NK-92 treated with Interleukin-12 subunit alpha and Interleukin-12 subunit beta, amount 100 ng/mL, for 24 hours (cell line): ENCODE measurements at places on chromosomes 4 and X.

- no peak for DNase-seq
Measured at GRCh38 chr4:8067274-8067936, 91.2 kb downstream of the ABLIM2 start.

GRCh38 chr4:20678400-20678799, 21.9 kb upstream of the PACRGL start:
- no peak for DNase-seq

DNA sequence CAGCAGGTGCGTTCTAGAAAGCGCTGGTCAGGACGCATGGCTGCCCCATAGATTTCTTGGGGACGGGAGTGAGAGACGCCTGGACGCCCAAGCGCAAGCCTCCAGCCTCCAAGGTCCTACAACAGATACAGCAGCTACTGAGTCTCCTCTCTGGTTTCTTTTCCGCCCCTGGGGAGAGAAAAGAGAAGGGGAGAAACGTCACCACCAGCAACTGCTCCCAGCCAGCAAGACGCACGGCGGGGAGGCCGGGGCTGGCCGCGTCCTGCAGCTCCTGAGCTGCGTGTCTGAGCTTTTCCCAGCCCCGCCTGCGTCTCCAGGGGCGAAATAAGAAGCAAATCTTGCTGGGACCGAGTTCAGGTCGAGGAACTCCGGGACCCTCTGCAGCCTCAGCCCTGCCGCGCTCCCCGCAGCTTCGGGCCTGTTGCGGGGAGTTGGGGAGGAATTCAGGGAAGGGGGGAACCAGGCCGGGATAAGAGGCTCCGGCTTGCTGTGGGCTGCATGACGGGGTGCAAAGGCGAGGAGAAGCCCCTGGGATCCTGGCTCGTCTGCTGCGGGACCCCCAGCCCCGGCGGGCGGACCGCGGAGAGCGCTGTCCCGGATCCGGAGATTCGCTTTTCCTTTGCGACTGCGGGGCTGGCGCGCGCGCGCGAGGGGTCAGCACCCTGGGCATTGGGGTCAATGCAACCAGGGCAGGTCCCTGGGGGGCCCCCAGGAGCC, 6.8 kb upstream of the SHOX start:
- no peak for DNase-seq

- DNase-seq, result no peak
Measured at GRCh38 chr4:11079171-11079570, 349.5 kb downstream of the HS3ST1 start.

DNA sequence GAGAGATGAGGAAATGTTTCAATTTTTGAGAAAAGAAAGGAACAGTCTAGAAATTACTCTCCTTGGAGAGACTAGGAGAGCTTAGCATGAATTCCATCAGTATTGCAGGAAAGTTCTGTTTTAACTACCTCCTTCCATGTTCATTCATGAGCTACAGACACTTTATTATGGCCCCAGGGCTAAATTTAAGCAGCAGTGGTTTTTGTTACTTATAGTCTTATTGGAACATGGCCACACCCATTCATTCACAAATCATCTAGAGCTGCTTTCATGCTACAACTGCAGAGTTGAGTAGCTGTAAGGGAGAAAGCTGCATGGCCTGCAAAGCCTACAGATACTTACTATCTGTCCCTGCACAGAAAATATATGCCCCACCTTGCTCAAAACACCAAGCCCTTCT, 81.7 kb downstream of the SHISA3 start:
- DNase-seq, result no peak

DNA sequence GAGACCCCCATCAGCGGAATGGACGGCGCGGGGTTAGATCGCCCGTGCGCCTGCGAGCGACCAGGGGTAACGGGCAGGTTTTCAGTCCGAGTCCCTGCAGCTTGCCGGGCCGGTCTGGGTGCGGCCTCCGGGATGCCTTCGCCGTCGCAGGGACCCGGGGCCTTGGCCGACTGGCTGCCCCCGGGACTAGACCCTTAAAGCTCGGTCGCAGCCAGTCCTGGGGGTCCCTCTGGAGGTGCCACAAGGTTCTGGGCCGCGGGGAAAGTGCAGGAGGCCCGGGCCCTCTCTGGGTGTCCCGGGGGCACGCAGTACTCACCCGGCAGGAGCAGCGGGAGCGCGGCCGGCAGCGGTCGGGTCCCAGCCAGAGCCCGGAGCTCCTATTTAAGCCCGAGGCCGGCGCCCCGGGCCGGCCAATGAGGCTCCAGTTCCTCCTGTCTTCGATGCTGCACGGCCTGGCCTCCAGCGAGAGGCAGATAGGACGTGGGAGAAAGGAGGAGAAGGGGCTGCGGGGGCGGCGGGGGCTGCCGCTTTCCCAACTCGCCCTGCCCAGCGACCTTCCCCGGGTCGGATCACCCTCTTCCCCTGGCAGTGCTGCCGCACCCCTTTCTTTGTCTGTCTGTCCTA, at the start of gene SPON2:
TSS of gene SPON2 (minus strand) at position 356 of the 624 bp plus-strand sequence.
- DNase-seq, result no peak

- no peak for DNase-seq
Measured at GRCh38 chr4:4855301-4856070, 4.0 kb upstream of the MSX1 start.

GRCh38 chrX:120302434-120302833, 8.8 kb downstream of the TMEM255A start:
- peak; percentile 76 for DNase-seq

DNA sequence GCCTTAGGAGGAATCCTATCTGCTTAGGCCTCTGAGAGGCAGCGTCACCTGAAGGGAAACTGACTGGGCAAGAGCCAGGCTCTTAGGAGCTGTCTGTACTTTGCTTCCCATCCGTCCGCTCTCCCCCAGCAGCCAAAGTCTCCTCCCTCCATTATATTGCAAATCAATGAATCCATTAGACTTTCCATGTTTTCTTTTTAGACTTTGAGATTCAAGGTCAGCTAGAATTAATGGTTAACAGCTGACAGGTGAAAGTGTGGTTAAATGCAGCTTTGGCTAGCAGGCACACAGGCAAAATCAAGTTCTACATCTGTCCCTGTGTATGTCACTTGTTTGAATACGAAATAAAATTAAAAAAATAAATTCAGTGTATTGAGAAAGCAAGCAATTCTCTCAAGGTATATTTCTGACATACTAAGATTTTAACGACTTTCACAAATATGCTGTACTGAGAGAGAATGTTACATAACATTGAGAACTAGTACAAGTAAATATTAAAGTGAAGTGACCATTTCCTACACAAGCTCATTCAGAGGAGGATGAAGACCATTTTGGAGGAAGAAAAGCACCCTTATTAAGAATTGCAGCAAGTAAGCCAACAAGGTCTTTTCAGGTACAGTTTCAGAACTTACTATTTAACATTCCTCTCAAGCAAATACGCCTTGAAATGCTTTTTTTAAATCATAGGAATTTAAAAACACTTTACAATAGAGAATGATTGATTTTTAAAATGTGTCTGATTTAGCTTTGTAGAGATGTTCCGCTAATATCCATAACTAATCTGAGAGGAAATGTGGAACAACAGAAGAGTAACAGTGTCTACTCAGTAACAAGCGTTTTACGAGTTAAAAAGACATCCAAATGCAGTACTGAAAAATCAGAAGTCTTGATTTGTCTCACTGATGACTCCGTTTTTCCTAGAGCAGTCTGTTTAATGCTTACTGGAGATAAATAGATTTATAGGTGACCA, at the start of gene F11:
TSS of gene F11 (plus strand) at position 507 of the 970 bp plus-strand sequence. CDS start 948 bp downstream, outside the sequence.
- no peak for DNase-seq

DNA sequence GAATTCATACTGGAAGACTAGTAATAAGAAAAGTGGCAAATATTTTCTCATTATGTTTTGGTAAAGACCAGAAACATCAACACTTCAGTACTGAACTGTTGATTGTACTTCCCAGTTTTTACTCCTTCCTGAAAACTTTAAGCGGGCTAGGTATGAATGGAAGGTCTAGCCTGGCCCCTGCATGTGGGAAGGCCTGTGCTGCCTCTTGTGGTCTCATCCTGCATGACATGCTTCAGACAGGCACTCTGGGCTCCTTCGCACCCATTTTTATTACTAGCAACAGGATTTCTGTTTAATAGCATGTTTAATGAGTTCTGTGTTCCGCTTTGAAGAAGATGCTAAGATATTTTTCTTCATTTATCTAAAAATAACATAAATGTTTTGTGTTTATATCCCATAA, 279.1 kb downstream of the ANK2 start:
- DNase-seq, result no peak

GRCh38 chr4:71659979-71660378, 123.9 kb downstream of the GC start:
- no peak for DNase-seq

- no peak for DNase-seq
Measured at GRCh38 chr4:17491196-17491595, 20.7 kb downstream of the QDPR start.

DNA sequence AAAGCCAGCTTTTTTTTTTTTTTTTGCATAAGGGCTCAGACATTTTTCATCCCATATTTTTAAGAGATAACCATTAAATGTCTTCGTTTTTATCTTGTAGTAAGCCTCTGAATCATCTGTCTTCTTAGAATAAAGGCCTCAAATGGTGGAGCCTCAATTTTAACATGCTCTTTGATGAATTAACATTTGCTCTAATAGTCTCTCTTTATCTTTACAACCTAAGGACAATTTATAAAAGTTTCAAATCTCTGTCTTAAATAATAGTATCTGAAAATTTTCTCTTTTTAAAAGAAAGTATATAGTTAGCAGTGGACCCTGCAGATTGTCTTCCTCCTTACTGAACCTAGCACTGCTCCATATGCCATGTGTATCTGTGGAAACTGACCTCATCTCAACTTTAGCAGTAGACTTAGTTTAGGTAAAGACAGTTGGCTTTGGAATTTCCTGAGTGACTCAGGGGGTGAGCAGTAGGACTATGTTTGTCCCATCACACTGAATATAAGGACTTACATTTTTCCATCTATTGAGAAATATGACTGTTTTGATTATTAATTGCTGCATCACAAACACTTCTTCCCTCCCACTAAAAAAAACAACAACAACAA, 1658.0 kb downstream of the STIM2 start:
- no peak for DNase-seq

GRCh38 chr4:139603576-139604410, 47.8 kb upstream of the SETD7 start:
- DNase-seq, result no peak

DNA sequence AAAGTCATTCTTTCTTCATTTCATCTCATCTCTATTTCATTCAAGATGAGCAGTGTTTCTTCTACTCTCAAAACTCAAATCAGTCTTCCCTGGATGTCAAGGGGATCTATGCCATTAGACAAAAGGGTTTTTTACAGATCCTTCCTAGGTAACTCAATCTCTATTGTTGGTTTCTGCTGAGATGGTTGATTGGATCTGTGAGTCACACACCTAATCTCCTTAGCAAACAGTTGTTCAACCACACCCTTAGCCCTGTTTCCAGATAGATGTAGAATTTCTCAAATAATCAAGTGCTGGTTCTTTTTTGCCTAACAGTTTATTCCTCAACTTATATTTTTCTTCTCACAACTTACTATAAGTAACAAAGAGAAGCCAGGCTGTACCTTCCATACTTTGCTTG, 200.5 kb downstream of the KDR start:
- no peak for DNase-seq

- DNase-seq, result no peak
Measured at GRCh38 chr4:1205586-1206298, 33.4 kb upstream of the SPON2 start.

- no peak for DNase-seq
Measured at GRCh38 chr4:48554606-48555005, 64.6 kb downstream of the ZAR1 start.

DNA sequence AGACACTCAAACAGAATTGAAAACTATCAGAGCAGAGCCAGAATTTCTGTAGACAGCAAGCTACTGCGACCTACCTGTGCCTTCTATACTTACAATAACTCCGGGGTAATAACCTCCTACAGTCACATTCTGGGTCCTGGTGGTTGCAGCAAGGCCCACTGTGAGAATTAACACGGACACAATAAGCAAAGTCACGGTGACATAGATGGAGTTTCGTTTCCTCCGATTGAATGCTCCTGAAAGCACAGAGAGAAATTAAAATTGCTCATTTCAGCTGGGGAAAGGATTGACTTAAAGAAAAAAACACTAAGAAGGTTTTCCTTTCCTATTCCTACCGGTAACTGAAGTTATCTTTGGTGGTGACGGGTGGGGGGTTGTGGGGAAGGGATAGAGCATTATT, 7.0 kb downstream of the TMEM255A start:
- DNase-seq, result no peak

GRCh38 chr4:7183161-7183560, 9.2 kb upstream of the SORCS2 start:
- peak; percentile 75 for DNase-seq

DNA sequence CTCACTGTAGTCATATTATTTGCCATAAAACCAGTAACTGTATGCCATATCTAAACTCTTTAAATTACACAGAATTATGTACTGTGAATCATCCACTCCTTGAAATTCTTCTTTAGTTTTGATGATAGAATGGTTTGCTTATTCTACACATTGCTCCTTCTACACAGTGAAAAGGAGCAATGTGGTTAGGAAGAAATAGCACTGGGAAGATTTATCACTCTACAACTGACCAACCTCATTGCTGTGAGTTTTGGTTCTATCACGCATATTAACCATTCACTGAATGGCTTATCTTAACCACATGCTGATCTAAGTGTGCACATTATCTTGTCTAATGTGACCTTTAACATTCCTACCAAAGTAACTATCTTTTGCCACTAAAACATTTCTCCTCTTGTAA, 415.7 kb upstream of the NDST4 start:
- DNase-seq, result no peak

- DNase-seq, result no peak
Measured at GRCh38 chr4:8274066-8274652, 4.6 kb downstream of the HTRA3 start.
